ENCODE measurements at places on chromosomes 5 and 9.

GRCh38 chr5:144864118-144864517, 693.4 kb downstream of the KCTD16 start:
- DNase-seq = no peak

DNA sequence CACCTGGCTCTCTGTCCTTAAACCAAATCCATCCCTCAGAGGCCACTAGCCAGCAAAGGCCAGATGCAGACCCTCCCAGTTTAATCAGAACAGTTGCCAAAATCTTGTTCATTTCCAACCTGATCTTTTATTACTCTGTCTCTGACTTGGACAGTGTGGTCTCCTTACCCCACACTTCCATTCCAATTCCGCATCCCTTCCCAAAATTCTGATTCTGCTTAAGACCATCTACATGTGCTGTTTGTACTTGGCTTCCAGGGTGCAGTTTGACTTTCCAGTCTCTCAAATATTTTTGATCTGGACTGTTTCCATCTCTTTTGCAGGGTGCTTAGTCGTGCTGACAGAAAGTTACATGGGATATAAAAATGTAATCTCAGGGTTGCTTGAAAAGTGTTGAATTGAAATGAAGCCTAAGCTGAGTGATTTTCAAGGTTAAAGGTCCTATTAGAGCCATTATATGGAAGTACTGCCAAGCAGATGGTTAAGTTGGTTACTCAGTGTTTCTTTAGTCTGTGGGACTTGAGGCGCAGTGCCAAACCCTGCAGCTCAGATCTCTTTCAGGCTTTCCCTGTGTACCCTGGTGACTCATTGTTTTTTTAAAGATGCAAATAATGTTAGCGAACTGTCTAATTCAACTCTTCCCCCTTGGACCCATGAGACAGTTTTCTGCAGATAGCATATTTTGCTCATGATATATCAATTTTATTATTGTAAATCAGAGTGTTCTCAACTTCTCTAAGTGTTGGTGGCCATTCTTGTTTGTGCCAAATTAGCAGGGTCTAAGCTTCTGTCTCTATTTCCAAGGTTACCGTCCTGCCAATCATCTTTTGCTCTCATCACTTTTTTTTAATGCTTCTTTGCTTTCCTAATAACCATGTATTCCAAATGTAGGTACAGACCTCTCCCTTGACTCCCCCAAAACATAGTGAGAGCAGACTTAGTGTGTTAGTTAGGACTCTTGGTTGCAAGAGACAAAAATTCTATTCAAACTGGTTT, 18.2 kb upstream of the DCP2 start:
- DNase-seq = no peak

DNA sequence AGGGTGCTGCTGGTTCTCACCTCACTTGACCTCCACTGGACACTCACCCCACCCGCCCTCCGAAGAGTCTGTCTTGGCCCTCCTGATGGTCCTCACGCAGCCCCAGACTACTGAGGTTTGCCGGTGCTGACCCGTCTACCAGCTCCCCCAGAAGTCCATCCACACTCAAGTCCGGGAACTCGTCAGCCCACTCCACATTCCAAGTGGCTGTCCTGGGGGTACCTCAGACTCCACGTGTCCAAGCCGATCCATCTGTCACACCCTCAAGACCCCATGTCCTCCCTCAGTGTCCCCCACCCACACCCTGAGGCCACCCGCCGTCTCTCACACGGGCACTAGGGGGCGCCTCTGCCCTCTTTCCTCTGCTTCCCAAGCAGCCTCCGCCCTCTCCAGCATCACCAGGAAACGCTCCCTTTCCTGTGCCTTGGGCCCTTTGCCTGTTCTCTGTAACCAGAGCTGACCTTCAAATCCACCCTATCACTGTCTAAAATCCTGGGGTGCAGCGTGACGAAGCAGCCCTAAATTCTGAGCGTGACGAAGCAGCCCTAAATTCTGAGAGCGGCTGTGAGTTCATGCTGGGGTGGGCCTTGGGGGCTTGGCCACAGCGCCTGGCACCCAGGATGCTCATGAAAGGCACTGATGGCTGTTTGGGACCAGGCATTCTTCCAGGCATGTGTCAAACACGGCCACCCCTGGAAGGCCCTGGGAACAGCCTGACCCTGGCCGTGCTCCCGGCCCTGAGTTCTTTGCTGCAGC, 95.7 kb downstream of the KCNT1 start:
- DNase-seq = no peak

DNA sequence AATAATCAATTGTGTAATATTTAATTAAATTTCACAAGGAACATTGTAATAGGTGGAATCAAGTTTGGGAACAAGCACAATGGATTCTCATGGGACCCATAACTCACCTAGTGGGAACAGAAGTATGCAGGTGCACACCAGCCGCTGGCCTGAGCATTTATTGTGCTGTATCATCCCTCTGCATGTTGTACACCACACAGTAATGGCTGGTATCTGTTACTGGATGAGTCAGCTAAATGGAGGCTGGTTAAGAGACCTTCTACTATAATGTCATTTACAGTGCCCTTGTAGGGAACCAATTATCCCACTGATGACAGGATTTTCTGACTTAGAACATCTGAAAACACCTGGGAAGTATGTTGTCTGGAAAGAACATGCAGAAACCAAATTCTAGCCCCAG, 3.2 kb upstream of the MAP3K1 start:
- DNase-seq = no peak

- DNase-seq = no peak
Measured at GRCh38 chr5:168525856-168526255, 3.2 kb upstream of the FBLL1 start.

DNA sequence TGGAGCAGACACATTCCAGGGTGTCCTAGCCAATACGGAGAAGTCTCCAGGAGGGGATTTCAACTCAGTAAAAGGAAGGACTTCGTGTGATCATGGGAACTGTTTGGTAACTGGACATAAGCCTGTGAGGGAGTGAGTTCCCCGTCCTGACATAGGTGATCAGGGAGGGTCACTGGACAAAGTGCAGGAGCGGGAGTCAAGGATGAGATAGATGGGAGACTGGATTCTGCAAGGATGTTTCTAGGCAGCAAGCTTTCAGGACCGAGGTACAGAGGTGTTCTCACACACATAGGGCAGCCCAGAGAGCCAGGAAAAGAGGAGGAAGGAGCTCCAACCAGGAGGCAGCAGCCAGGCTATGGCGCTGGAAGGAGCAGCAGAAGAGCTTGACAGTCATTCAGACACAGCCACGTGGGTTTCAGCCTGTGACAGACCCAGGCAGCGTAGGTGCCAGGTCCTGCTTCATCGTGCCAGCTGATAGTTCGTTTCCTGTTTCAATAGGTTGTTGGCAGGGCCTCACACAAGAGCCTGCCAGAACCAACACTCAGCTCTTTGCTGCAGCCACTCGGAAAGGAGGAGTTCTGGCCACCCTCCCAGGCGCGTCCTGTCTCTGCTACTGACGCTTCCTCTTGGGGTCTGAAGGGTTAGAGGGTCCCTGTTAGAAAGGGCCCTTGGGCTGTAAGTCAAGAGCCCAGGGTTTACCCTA, 84.1 kb downstream of the AMBP start:
- no peak for DNase-seq

DNA sequence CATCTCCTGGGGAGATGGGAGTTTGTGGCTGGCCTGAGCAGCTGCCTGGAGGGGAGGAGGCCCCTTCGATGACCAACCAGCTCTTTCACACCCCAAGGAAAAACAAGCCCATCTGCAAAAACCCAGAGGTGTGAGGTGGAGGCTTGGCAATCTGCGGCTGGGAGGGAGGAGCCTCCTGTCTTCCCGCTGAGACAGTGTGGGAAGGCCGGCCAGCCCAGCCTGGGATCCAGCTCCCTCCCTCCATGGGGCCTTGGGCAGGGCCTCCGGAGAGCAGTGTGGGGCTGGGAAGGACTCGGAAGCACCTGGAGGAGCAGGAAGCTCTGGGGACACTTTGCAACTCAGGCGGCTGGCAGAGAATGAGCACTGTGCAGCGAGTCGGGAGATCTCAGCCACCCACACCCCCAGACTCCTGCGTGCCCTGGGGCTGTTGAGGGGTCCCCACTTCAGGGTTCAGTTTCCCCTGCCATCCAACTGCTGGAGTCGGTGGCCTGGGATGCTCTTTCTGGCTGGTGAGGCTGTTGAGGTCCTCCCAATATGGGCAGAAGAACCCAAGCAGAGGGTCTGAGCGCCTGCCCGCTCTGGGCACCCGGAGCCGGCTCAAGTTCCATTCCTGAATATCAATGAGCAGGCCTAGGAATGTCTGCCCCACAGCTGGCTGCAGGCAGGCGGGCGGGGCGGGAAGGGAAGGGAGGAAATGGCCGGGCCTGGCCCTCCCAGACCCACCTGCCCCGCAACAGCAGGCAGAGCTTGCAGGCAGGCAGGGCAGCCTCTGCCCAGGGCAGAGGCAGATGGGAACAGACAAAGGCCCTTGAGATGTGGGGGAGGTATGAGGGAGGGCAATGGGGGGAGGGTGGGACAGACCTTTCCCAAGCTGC, 101.1 kb downstream of the FGF18 start:
- DNase-seq = no peak

- no peak for DNase-seq
Measured at GRCh38 chr5:157816682-157817386, 42.1 kb downstream of the CLINT1 start.
